ENCODE measurements at places on chromosomes 13 and 19.
A peak's percentile ranks its signal among the peaks of the same experiment; 100 is the strongest.

DNA sequence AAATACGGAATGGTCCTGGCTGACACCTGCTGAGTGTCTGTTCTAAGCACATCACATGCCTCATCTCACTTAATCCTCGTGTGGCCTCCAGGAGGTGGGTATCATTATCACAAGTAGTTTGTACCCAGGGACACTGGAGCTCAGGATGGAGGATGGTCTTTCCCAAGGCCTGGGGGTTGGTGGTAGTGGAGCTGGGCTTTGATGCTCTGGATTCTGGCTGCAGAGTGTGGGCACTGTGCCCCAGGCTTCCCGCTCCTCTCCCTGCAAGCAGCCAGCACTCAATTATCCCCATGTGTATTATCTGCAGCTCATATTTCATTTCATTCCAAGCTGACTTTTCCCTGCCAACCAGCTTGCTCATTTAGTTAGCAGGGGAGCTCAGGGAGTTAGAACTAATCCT, 52.1 kb downstream of the SIAH3 start:
- DNase-seq = no peak

GRCh38 chr13:20337884-20338551, 105.9 kb upstream of the GJB6 start:
- no peak for DNase-seq

GRCh38 chr19:19568802-19569756, 31.0 kb downstream of the CILP2 start:
- no peak for DNase-seq

GRCh38 chr19:18603255-18603957, 3.2 kb downstream of the CRLF1 start:
- DNase-seq = no peak

- no peak for DNase-seq
Measured at GRCh38 chr19:32671883-32672593, 2.9 kb downstream of the ANKRD27 start.

- DNase-seq = peak; percentile 46
Measured at GRCh38 chr13:91722267-91722884, 324.0 kb downstream of the GPC5 start.

DNA sequence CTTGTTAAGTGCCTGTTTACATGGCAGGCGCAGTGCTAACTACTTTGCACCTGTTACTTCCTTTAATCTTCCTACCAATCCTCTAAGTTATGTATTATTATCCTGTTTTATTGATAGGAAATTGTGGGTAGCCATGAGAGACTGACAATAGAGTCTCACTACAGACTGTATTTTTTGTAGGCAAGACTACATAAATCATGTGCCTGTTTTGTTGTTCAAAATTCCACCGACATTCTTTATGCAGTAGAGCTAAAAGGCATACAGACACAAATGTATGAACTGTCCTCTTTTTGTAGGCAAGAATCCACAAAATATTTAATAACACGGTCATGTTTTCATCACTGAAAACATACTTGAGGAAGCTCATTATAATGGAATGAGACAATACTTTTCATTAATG, 205.5 kb downstream of the NALCN start:
- DNase-seq = no peak

DNA sequence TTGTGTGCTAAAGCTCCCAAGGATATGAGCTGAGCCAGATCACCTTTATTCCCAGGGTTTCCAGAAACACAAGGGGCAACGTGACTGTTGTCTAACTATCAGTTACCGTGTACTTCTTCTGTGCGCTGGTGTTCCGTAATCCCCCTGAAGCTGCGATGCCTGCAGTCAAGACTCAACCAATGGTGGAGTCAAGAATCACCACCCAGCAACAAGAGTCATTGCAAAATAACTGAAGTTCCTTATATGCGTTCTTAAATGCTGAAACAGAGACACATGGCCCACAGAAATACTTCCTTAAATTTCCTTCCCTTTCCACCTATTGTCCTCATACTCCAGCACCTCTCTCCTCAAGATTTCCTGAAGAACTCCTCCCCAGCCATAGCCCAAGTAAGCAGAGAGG, 200.2 kb downstream of the KATNAL1 start:
- DNase-seq = no peak

GRCh38 chr19:30070198-30070967, 128.3 kb downstream of the URI1 start:
- DNase-seq = no peak

DNA sequence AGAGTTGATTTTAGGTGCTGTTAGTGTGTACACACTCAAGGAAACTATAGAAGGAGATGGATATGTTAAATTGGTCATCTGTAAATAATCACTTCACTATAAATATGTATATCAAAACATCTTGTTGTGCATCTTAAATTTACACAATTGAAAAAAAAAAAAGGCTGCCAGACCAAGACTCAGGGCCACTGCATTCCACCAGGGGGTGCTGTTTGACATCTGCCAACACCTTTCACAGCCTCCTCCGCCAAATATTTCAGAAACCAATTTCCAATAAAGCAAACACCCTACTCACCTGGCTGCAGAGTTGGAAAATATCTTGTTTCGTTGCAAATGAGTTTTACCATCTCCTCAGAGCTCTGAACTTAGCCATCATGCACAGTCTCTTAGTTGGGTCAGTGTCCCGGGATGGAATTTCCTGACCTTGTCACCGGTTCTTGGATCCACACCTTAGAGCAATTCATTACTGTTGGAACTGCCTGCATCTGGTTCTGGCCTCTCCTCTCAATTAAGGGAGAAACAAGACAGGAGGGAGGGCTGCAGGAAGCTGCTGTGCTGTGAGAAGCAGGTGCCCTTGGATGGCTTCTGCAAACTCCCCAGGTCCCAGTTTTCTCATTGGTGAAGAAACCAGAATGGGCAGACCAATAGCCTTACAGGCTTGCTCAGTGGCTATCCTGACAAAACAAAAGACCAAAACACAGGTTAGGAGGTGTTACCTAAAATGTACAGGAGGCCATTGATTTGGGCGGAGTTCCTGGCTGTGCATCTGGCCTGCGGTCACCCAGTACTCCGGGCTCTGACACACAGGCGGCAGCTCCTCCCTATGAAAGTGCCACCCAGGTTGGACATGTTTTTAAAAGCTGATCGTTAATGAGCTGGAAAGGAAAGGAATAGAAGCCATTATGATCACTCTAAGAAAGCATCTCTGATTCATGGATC, 746.6 kb downstream of the UQCRFS1 start:
- DNase-seq = no peak

- DNase-seq = peak; percentile 46
Measured at GRCh38 chr13:71290963-71291841, 575.8 kb downstream of the DACH1 start.

- no peak for DNase-seq
Measured at GRCh38 chr19:19817357-19817756, 4.2 kb downstream of the ZNF506 start.

- no peak for DNase-seq
Measured at GRCh38 chr19:51136851-51137551, 5.1 kb upstream of the SIGLEC7 start.

DNA sequence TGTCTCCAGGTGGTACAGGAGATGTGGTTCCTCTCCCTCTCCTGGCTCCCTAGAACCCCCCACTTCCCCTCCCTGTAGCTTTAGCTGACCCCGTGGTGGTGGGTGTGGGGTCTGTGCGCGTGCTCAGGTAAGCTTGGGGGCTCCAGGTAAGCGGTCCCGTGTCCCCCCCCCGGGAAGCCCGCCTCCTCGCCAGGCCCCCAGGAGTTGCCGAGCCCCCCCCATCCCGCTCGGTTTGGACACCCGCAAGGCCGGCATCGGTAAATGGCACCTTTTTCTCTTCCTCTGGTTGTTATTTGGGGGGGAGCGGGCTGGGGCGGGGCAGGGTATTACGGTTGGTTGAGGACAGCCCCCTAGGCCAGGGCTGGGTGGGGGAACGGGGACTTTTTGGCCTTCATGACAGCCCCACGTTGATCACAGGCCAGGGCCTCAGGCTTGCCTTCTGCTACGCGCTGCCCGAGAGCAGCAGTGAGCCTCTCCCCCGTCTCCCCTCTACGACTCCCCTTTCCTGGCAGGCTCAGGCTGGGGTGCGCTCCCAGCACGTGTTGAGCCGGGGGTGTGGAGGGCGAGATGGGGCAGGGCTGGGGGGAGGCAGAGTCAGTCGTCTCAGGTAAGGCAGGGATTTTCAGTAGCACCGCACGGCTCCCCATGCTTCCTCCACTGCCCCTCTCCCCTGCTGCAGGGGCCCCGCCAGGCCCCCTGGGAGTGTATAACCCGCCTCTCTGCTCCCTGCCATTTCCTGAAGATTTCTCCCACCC, 10.7 kb upstream of the LIN7B start:
- no peak for DNase-seq

- no peak for DNase-seq
Measured at GRCh38 chr19:36257520-36257876, 42.6 kb downstream of the ZNF146 start.

DNA sequence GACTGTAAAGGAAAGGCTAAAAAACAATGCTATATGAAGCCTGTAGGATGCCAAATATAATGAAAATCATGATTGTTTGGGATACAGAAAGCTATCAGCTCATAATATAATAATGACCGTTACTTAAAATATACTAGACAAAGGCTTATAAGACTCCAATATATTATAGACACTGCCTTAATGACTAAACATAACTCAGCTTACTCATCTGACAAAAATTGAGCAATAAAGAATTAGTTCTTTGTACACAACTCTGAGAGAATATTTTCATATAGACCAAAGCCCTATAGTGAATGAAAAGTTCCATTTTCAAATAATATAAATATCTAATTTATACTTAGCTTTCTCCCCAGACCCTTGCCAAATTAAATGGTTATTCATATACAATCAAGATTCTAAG, 283.3 kb downstream of the DIAPH3 start:
- DNase-seq = no peak
